ENCODE measurements at places on chromosomes 6 and 20. TPM values are rescaled to one million over a fixed set of nuclear protein-coding genes. Genes with fewer than 3 reads are reported as not detected.

GRCh38 chr6:95804847-95805541, 210.8 kb upstream of the FUT9 start:
- H3K4me3 ChIP-seq: no peak overlapping the region
- no peaks in the 10 kb centered on the region for H3K27me3 ChIP-seq
- no peaks in the 10 kb centered on the region for H3K4me1 ChIP-seq
- no peak for DNase-seq
- H3K27ac ChIP-seq: no peak overlapping the region
- H3K36me3 ChIP-seq: no peaks in the 10 kb centered on the region

PRPH2 gene
- not detected for total RNA-seq

DSP gene
- 7.3 TPM for total RNA-seq

DNA sequence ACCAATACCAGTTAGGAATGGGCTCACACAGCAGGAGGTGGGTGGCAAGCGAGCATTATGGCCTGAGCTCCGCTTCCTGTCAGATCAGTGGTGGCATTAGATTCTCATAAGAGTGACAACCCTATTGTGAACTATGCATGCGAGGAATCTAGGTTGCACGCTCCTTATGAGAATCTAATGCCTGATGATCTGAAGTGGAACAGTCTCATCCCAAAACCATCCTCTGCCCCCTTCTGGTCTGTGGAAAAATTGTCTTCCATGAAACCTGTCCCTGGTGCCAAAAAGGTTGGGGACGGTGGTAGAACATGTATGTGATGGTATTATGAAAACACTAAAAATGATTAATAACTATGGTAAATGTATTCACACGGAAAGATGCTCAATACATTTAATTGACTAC, 99.7 kb upstream of the HIVEP1 start:
- H3K4me3 ChIP-seq: no peak overlapping the region
- DNase-seq: no peak
- no peak overlapping the region for H3K27ac ChIP-seq
- no peaks in the 10 kb centered on the region for H3K27me3 ChIP-seq

GRCh38 chr6:168152980-168153379, 74.0 kb upstream of the FRMD1 start:
- DNase-seq: no peak
- no peak overlapping the region for H3K4me3 ChIP-seq
- H3K27me3 ChIP-seq: no peaks in the 10 kb centered on the region
- peaks cover under 1% of the 10 kb centered on the region for H3K4me1 ChIP-seq
- peak overlapping the region; percentile 40 for H3K27ac ChIP-seq
- no peaks in the 10 kb centered on the region for H3K36me3 ChIP-seq

DNA sequence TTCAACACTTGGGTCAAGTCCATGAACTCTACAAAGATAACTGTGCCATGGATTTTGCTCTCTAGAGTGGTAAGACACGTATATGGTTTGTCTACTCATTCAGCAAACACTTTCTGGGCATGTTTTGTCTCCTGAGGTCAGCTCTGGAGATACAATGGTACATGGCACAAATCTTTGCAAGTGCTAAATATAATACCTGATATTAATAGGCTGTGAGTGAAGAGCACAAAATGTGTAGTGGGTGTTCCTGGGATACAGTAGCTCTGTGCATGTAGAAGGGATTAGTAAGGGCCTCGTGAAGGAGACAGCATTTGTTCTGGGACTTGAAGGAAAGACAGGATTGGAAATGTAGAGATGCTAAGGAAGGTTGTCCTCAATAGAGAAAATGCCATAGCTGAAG, 360.9 kb downstream of the BCKDHB start:
- no peak overlapping the region for H3K4me3 ChIP-seq
- no peaks in the 10 kb centered on the region for H3K27me3 ChIP-seq

HUS1B gene
- total RNA-seq: 1.5 TPM

CST7 gene
- total RNA-seq: 1.8 TPM

DNA sequence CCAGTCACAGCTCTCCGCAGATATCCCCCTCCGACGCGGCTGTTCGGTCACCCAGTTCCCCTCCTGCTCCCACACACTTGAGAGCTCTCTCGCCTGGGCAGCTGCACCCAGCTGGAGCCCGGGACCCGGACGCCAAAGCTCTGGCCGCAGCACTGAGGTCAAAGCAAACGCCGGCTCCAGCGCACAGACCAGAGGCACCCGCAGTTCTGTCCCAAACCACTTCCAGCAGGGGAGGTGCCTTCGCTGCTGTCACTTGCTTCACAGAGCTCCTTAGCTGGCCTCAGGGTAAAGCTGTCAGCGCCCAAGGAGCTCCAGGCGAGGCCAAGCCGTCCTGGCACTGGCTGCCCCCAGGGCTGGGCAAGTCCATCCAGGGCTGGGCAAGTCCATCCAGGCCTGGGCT, 27.9 kb downstream of the SLC2A4RG start:
- no peak overlapping the region for H3K27ac ChIP-seq
- no peaks in the 10 kb centered on the region for H3K27me3 ChIP-seq
- no peak overlapping the region for H3K4me3 ChIP-seq
- H3K4me1 ChIP-seq: no peaks in the 10 kb centered on the region
- no peak for DNase-seq
